ENCODE measurements at places on chromosomes 5 and 9.

- no peak for DNase-seq
Observed at GRCh38 chr9:38202336-38202938, 133.4 kb upstream of the SHB start.

DNA sequence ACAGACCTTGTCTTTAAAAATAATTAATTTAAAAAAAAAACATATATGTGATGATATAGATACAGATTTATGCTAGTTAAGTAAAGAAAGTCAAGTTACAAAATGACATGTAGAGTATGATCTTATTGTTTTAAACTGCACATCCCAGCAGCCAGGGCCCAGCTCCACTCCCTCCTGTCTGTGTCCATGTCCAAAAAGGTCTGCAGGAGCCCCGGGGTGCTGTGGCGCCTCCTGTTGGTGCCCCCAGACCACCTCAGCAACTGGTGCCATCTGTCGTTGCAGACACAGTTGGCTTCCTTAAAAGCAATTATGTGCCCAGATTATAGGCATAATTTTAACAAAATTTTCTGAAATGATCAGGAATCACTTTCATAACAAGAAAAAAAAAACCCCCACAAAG is 33.3 kb downstream of the IPPK start:
- DNase-seq: no peak

GRCh38 chr5:60550311-60550710 is 149.7 kb downstream of the DEPDC1B start:
- no peak for DNase-seq

- DNase-seq: no peak
Observed at GRCh38 chr5:96957254-96958049, 21.6 kb downstream of the LNPEP start.

- no peak for DNase-seq
Observed at GRCh38 chr5:67206929-67207328, 10.3 kb upstream of the CD180 start.

Data from NCI-H69 (cell line).